NCI-H82 (cell line): ENCODE measurements at places on chromosomes 11 and 22.
A peak's percentile ranks its signal among the peaks of the same experiment; 100 is the strongest.

DNA sequence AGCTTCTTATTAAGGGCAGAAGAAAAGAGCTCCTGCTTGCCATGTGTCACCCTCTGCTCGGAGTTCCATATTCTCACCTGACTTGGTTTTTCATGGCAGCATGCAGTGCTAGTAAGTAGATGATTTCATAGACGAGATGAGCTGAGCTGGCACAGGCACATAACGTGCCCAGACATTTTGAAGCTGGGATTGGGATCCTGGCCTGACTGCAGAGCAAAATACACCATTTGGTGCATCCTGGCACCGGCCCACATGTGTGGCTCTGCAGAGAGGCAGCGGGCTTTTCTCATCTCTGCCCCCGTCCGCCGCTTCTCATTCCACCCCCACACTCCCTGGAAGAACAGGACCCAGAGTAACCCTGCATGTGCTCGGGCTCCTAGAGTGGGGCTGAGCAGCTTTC, 24.8 kb downstream of the FAM118A start:
- DNase-seq, result no peak

DNA sequence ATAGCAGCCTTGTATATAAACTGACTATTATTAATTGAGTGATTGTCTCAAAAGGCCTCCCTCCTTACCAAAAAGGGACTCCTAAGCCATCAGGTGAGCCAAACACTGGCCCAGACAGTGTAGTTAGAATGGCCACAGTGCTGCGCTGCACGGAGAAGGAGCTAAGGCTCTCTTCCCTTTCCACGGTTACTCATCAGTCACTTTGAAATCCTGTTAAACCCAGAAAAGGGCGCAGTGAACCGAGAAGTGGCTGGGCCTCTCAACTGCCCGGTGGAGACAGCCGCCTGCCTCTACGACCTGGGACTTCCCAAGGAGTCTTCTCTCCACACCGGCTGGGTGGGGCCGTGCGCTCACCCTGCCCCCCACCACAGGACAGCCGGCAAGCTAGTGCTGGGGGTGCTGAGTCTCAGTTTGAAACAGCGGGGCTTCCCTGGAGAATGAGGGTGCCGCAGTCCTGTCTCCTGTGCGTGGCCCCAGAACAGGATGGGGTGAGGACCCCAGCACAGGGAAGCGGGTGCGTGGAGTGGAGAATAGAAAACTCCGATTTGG, 1.3 kb downstream of the MYH9 start:
- DNase-seq, result peak; percentile 75

GRCh38 chr22:44288913-44289312, 23.8 kb downstream of the SHISAL1 start:
- DNase-seq, result no peak

GRCh38 chr11:108221371-108221770, 1.1 kb downstream of the NPAT start:
- no peak for DNase-seq

DNA sequence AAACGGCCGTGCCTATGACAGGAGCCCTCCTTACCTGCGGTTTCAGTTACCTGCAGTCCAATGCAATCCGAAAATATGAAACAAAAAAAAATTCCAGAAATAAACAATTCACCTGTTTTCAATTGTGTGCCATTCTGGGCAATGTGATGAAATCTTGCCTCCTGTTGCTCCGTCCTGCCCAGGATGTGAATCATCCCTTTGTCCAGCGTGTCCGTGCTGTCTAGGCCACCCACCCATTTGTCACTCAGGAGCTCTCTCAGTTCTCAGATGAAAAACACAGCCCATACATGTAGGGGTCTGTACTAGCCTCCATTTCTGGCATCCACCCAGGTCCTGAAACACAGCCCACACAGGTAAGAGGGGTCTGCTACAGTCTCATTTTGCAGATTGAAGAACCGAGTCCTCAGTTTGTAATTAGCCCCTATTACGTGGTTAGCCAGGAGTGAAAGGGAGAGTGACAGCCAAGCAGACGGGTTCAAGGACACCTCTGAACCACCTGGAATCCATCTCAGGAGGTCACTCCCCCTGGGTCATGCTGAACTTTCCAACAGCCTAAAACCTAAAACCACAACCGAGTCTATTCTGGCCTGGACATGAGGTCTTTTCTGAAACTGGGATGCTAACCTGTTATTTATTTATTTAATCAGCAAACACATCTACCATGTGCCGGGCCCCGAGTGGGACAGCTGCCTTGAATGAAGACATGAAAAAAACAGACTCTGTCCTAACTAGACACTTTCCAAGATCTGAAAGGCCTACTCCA, 317.2 kb downstream of the SHANK2 start:
- no peak for DNase-seq

DNA sequence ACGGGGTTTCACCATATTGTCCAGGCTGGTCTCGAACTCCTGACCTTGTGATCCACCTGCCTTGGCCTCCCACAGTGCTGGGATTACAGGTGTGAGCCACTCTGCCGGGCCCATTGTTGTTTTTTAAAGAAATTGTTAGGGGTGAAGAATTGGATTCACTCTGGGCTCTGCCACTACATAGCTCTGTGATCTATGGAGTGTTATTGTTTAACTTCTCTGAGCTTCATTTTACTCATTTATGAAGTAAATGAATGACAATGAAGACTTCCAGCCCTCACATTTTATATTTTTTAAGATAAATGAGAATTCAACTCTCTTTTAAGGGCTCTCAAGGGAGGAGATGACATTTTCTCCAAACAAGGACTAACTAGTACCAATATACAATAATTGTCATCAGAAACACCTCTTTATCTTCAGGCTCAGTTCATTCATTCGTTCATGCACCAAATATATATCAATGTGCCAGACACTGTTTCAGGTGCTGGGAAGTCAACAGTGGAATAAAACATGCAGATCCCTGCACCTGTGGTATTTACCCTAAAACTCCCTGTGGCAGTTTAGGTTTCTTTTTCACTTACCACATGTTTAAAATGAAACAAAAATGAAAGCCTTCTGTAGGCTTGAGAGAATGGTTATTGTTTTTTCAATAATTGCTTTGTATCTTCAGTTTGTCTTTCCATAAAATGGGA, 23.5 kb upstream of the GRAMD1B start:
- DNase-seq, result no peak

GRCh38 chr11:100715165-100715761, 28.2 kb downstream of the ARHGAP42 start:
- DNase-seq, result no peak

DNA sequence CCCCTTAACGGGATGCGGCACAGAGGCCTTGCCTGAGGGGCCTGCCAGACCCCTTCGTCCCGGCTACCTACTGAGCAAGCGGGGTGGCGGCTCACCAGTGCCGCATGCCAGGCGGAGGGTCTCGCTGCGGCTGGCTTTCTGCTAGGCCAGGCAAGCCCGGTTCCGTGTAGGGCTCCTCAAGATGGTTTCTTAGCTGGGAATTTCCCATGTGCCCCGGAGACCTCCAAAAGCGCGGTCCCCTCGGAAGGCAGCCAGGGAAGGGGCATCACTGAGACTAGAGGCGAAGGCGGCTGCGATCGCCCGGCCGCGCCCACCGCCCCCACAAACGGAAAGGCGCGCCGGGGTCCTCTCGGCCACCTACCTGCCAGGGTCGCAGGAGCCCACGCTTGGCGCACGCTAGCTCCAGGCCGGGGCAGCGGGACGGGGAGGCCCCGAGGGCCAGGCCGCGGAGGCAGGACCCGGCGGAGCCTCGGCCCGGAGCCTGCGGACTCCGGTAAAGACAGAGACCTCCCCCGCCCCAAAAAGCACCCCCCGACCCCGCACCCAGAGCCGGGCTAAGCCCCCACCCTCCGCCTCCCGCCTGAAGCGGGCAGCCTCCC, 23.8 kb downstream of the MICAL3 start:
- peak; percentile 44 for DNase-seq

DNA sequence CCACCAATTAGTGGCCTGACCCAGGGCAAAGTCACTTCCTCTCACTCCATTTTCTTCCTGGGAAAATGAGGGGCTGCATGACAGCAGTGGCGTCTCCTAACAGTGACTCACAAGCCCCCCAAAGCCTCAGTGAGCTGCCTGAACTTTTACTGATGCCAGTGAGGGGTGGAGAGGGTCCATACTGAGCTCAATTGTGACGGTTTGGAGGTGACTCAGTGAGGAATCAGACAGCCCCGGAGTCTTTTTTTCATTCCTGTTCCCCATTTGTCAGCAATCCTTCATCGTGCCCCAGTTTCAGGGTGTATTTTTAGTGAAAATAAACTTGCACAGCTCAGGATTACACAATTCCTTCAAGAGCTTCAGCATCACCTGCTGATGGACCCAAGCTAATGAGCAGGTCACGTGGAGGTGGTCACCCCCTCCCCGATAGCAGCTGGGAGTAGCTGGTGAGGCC, 30.1 kb upstream of the RASD2 start:
- DNase-seq, result no peak

- no peak for DNase-seq
Measured at GRCh38 chr11:93392867-93393266, 62.3 kb downstream of the DEUP1 start.

DNA sequence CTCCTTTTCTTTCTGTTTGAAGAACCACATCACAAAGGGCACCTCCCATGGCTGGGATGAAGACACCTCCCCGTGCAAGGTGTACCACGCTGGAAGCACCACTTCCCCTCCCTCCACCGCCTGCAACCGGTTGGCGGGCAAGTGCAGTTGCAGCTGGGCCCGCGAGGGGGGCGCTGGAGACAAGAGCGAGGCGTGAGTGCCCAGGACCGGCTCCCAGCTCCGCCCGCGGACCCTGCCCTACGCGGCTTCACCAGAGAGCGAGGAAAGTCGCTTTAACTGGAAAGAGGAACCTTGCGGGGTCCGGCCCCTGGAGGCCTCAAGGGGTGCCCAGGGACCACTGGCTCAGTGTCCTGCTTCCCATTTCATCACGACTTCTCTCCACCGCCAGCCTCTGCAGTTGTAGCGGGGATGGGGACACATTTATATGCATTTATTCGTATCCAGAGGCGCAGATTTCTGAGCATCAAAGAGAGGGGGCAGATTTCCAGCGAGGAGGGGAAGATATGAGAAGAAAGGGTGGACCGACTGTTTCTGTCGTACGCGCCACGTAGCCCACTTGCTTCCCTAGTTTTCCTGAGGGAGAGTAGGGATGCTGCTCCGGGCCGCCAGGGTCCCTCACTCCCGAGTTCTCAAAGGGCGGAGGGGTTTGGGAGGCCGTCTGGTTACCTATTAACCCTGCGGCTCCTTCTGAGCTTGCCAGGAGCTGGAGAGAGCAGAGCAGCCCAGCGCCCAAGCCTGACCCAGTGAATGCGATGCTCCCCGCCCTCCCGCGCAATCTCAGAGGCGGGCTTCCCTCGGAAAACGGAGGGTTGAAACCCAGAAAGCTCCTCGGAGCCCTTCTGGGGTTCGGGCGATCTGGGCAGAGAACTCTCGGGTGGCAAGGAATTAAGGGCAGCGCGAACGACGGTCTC, 3.5 kb downstream of the ESAM start:
- DNase-seq, result peak; percentile 81

- DNase-seq, result no peak
Measured at GRCh38 chr11:10701982-10702381, 8.4 kb upstream of the IRAG1 start.

DNA sequence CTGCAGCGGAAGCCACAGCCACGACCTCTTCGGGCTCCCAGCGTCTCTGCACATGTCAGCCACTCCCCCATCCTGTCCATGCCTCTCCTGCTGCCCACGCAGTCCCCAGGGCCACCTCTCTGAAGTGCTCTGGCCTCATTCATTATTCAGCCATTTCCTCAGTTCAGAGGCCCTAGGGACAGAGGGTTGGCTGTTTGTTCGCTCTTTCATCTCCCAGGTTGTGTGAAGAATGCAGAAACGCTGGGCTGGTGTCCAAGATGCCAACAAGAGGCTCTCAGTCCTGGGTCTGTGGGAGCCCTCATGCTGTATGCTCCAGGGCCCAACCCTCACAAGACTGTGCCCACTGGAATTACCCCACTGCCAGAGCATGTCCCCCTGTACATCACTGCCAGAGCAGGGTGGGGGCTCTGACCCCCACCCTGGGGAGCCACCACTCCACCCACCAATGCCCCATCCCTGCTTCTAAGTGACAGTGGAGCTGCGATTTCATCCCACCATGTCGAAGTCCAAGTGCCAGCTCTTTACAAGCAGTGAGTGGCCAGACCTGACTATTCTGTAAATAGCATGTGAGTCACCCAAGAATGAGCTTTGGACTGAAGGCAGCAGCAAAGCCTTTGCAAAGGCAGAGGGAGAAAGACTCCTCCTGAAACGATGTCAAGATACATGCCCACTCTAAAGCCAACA, 209.6 kb downstream of the BUD13 start:
- DNase-seq, result no peak

- peak; percentile 56 for DNase-seq
Measured at GRCh38 chr22:23175817-23176644, 4.3 kb upstream of the BCR start.

DNA sequence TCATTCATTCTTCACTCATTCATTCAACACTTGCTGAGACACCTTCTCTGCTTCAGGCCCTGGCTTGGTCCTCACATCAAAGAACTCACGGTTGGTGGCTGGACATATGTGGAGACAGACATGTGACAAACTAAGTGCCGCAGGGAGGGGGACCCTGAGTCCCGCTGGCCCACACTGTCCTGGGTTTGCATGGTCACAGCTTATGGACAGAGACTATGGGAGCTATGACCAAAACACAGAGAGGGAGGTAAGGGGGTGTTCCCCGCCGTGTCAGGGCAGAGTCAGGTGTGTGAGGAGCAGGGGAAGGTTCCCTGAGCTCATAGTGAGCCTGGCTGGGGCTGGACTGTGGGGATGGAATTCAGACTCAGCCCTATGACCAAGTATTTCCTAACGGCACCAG, 123.1 kb downstream of the MPPED1 start:
- no peak for DNase-seq

DNA sequence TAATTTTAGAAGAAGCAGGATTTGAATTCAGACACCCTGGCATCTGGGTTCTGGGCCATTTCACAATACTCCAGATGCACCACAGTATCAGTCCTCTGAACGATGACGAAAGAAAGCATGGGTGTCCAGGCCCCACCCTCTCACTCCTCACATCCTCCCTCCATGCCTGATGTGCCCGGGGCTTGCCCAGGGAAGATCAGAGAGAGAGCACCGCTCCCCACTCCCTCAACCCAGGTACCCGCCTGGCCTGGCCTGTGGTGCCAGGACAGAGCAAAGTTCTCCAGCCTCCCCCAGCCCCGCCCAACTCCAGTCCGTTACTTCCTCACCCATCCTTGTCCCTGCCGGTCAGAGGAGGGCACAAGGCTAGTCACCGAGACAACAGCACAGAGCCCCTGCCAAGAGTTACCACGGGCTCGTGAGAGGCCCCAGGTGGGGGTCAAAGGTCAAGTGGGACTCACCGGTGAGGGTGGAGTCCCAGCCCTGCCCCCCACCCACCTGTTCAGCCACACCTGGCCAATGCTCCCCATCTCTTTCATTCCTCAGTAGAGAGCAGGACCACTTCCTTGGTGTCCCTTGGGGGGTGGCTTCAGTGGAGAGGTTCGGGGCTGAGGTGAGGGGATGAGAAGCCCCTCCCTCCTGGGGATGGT, 8.1 kb downstream of the BCL9L start:
- no peak for DNase-seq

- peak; percentile 42 for DNase-seq
Measured at GRCh38 chr11:75562836-75563484, 907 bp downstream of the SERPINH1 start.

DNA sequence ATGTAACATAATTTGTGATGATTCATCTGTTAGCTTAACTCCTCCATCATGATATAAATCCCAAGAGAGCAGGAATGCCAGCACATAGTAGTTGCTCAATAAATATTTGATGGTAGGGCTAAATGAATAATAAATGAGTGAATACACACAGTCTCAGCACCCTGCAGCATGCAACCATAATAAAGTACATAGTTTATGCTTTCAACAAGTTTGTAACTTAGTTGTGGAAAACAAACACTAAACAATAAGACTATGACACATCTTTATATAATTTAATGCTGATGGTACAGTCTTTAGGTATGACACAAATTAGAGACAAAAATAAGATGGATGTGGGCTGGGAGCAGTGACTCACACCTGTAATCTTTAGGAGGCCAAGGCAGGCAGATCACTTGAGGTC, 3.8 kb downstream of the ALKBH8 start:
- DNase-seq, result no peak
